Fibroblast of skin of abdomen (primary cell): ENCODE measurements at places on chromosomes 2 and 18.

DNA sequence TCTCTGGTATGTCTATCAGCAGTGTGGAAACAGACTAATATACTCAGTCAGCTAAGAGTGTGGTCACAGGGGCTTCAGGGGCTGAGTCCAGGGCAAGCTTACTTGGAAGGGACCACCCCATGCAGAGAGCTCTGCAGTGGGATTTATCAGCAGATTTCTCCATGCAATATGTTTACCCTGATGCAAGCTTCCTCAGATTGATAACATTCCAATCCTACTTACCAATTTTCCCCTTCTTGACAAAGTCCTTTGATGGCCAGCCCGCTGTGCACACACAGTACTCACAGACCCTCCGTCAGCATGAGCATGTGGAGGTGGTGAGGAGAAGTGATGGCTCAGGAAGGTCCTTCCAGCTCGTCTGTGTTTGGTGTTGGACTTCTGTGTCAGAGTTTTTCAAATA lies 51.8 kb downstream of the SH3RF3 start:
- DNase-seq, result peak; percentile 30

GRCh38 chr18:58716060-58716756 lies 44.9 kb downstream of the MALT1 start:
- DNase-seq, result peak; percentile 6

- peak; percentile 93 for DNase-seq
Observed at GRCh38 chr2:234996069-234996940, 44.5 kb downstream of the SH3BP4 start.

GRCh38 chr2:65934992-65935629 lies 499.8 kb upstream of the MEIS1 start:
- no peak for DNase-seq

DNA sequence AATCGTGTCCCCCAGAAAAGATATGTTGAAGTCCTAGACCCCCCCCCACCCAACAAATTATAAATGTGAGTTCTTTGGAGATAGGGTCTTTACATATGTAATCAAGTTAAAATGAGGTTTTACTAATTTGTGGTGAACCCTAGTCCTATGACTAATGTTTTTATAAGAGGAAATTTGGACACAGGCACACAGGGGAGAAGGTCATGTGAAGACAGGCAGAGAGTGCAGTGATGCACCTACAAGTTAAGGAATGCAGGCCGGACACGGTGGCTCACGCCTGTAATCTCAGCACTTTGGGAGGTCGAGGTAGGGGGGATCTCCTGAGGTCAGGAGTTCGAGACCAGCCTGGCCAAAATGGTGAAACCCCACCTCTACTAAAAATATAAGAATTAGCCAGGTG lies 5.8 kb upstream of the PMAIP1 start:
- DNase-seq, result no peak

- no peak for DNase-seq
Observed at GRCh38 chr2:112835536-112836162, 930 bp downstream of the IL1B start.

- no peak for DNase-seq
Observed at GRCh38 chr18:33918571-33918970, 306.1 kb downstream of the NOL4 start.

DNA sequence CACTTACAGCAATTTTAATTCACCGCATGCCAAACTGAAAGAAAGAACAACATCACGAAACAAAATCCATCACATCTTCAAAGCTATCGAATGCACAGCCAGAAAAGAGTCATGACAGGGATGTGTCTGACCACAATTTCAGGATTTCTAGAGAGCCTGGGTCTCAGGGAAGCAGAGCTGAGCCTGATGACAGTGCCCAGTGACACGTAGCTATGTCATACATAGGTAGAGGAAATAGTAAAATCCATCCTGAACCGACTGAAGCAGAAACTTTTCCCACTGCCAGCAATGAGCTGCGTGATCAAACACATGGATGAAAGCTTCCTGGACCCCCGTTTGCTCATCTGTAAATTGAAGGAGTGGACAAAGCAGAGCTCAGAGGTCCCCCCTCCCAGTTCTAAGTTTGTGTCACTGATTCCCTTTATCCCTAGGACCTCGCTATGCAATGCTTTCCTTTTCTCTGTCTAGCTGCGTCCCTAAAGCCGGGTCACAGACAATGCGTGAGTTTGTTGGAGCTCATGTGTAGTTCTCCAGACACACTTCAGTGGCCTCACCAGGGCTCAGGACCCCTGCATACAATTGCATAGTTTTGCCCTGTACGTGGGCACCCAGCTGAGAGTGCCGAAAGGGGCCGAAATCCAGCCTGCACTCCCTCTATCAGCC lies 37.6 kb downstream of the CCBE1 start:
- no peak for DNase-seq

- DNase-seq, result no peak
Observed at GRCh38 chr2:208034503-208035140, 9.3 kb upstream of the PLEKHM3 start.

GRCh38 chr2:178275600-178275999 lies 81.3 kb downstream of the OSBPL6 start:
- DNase-seq, result no peak

DNA sequence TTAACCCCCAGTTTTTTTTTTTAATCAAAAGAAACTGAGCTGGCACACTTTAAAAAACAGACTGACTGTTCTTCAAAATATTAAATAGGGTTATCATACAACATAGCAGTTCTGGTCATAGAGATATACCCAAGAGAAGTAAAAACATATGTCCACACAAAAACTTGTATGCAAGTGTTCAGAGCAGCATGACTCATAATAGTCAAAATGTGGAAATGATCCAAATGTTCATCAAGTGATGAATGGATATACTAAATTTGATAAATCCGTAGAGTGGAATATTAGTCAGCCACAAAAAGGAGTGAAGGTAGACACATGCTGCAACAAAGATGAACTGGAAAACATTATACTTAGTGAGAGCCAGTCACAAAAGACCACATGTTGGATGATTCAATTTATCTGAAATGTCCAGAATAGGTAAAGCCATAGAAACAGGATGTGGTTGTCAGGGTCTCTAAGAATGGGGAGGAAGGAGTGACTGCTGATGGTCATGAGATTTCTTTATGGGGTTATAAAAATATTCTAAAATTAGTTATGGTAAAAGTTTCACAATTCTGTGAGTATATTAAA lies 5.1 kb downstream of the SMIM21 start:
- DNase-seq, result peak; percentile 52

- DNase-seq, result peak; percentile 97
Observed at GRCh38 chr2:207311316-207312005, 145.7 kb upstream of the KLF7 start.

- DNase-seq, result peak; percentile 90
Observed at GRCh38 chr2:9142551-9143263, 63.9 kb upstream of the ASAP2 start.

- DNase-seq, result no peak
Observed at GRCh38 chr2:71073475-71073874, 5.0 kb downstream of the NAGK start.

- DNase-seq, result no peak
Observed at GRCh38 chr2:85222792-85223191, 89.6 kb downstream of the TCF7L1 start.

GRCh38 chr2:227942965-227943364 lies 71.5 kb downstream of the DAW1 start:
- no peak for DNase-seq

DNA sequence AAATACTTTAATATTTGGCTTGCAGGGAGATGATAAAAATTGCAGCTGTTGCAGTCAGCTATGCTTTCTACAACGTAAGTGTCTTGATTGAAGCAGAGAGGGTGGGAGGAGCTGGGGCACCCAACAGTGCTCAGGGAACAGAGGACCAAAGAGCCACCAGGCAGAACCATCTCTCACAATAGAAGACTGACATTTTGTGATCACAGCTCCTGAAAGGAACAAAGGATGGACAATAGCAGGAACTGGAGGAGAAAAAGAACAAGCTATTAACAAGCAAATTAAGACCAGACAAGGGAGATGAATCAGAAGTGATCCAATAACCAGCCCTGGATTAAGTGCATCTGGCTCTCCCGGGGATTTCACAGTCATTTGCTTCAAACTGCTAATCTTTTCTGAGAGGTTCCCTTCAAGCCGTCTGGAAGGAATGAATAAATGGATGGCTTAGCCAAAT lies 65.7 kb upstream of the SMAD2 start:
- peak; percentile 72 for DNase-seq

DNA sequence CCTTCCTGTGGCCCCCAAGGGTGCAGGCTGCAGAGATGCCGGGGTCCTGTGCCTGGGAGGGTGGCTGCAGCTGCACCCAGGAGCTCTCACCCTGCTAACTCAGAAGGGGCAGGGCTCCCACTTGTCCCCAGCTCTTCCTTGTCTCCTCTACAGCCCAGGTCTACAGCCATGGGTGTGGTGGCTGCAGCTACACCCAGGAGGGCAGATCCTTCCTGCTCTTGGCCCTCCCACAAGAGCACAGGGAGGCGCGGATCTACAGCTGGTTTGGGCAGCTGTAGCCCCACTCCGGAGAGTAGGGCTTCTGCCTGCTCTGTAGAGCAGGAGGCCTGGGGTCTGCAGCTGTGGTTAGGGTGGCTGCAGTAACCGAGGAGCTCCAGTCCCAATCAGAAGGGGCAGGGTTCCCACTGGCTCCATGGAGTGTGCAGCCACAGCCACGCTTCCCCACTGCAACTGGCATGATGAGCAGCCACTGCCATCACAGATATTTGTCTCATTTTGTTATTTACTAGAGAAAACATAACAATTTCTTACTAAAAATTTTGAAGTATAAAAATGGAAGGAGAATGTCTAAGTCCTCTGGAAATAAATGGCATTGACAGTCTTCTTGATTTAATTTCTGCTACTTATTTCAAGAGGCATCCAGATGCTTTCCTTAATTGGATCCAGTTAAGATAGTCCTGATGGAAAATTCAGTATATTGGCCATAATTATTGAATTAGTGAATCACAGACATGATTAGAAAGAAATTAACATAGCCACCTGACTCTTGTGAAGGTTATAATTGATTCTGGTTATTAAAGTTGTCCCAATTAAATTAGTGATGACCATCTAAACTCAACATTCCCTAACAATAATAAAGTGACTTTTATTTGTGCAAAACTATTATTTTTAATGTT lies 233.6 kb downstream of the KCNE4 start:
- DNase-seq, result no peak

GRCh38 chr2:104641786-104642185 lies 212.1 kb upstream of the POU3F3 start:
- DNase-seq, result no peak

DNA sequence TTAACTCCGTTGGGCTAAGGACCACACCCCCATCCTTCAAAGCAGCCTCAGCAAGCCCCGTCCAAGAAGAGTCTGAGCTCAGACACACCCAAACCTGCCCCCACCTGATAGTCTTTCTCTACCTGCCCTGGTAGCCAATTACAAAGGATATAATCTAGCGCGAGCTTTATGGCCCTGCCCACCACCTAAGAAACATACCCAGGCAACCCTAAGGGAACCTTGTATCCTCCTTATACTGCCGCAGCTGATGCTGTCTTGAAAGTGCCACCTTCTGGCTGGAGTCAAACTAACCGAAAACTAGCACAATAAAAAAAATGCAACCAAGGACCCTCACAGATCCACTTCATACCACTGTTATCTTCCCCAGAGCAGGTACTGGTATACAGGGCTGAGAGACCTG lies 628.3 kb upstream of the REG3G start:
- no peak for DNase-seq

GRCh38 chr18:48405978-48406377 lies 3.2 kb downstream of the ZBTB7C start:
- no peak for DNase-seq

- DNase-seq, result no peak
Observed at GRCh38 chr2:184125867-184126266, 472.5 kb upstream of the ZNF804A start.

GRCh38 chr2:134002391-134002790 lies 251.5 kb upstream of the MGAT5 start:
- DNase-seq, result no peak

- DNase-seq, result no peak
Observed at GRCh38 chr2:211451642-211452041, 895.2 kb downstream of the CPS1 start.

- no peak for DNase-seq
Observed at GRCh38 chr2:80467262-80467811, 162.8 kb upstream of the LRRTM1 start.

- DNase-seq, result no peak
Observed at GRCh38 chr2:219325657-219326315, 6.8 kb downstream of the RESP18 start.

DNA sequence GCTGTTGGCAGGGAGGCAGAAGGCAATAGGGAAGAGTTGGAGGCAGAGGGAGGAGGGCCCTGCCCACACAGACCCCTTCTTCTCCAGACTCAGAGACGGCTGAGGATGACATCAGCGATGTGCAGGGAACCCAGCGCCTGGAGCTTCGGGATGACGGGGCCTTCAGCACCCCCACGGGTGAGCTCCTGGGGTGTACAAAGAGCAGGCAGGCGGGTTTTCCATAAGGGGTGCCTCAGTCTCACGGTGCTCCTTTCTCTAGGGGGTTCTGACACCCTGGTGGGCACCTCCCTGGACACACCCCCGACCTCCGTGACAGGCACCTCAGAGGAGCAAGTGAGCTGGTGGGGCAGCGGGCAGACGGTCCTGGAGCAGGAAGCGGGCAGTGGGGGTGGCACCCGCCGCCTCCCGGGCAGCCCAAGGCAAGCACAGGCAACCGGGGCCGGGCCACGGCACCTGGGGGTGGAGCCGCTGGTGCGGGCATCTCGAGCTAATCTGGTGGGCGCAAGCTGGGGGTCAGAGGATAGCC lies 10.0 kb downstream of the SPEG start:
- no peak for DNase-seq

DNA sequence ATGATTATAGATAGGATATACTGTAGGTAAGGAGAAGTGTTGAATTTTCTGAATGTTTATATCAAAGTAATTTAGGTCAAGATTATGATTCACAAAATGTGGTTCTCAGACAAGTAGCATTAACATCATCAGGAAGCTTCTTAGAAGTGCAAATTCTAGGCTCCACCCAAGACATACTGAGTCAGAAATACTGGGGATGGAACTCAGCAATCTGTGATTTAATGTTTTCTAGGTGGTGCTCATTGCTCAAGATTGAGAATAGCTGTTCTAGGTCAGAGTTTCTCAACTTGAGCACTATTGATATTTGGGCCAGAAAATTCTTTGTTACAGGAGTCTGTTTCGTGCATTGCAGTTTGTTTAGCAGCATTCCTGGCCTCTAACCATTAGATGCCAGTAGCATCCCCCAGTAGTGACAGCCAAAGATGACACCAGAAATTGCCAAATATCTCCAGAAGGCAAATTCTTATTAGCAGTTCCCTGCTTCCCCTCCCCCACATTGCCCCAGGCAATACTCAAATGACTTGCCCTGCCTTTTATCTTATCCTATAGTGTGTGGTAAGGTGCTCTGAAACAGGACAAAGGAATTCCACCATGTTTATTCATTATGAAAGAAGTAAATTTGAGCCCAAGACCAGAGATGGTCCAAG lies 1001.2 kb downstream of the DPP10 start:
- DNase-seq, result no peak

DNA sequence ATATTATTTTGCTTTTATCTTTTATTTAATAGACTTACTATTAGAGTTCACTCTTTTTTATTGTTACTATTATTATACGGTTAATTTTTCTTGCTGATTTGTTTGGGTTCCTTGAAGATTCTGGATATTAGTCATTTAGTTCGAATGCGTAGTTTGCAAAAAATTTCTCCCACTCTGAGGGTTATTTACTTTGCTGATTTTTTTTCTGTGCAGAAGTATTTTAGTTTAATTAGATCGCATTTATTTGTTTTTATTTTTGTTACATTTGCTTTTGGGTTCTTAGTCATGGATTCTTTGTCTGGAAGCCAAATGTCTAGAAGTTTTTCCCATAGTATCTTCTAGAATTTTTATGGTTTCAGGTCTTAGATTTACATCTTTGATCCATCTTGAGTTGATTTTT lies 585.2 kb downstream of the CPS1 start:
- no peak for DNase-seq

- DNase-seq, result no peak
Observed at GRCh38 chr2:60957643-60958042, 59.9 kb upstream of the PEX13 start.
